ENCODE measurements at places on chromosomes 7 and 10. TPM values are rescaled to one million over a fixed set of nuclear protein-coding genes. Genes with fewer than 3 reads are reported as not detected.

Gene C10orf71
- not detected for total RNA-seq

Gene BET1
- total RNA-seq = 31.8 TPM

Gene NT5C3A
- 22.2 TPM for total RNA-seq

Gene CISD1
- total RNA-seq = 13.2 TPM

Gene VWA2
- 18.7 TPM for total RNA-seq

DNA sequence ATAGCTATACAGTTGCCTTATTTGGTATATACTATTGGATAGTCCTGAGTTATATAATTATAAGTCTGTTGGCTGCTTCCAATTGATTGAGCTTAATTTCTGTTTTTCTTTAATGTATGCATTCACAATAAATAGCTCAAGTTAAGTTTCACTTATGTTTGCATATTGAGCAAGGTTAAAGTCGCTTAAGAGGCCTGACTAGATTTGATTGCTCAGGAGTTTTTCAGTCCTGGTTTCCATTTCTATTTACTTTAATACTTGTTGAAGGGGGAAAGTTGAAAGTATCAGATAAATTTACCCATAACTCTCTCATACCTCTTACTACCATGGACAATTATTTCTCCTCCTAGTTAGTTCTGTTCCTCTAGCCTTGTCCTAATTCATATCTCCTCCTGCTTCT is 294.7 kb downstream of the ARL4A start:
- H3K27me3 ChIP-seq = no peaks in the 10 kb centered on the region
- H3K4me3 ChIP-seq = no peak overlapping the region
- no peaks in the 10 kb centered on the region for H3K4me1 ChIP-seq
- no peaks in the 10 kb centered on the region for H3K36me3 ChIP-seq

- no peaks in the 10 kb centered on the region for H3K36me3 ChIP-seq
- no peak overlapping the region for H3K27ac ChIP-seq
- no peaks in the 10 kb centered on the region for H3K27me3 ChIP-seq
- H3K4me3 ChIP-seq = no peak overlapping the region
- no peaks in the 10 kb centered on the region for H3K4me1 ChIP-seq
Observed at GRCh38 chr10:36886303-36886891, 239.0 kb upstream of the ANKRD30A start.

GRCh38 chr7:142642316-142642715 is 107.0 kb upstream of the PRSS1 start:
- no peak overlapping the region for H3K4me3 ChIP-seq
- no peaks in the 10 kb centered on the region for H3K4me1 ChIP-seq
- no peak overlapping the region for H3K27ac ChIP-seq
- peaks cover 6% of the 10 kb centered on the region for H3K27me3 ChIP-seq
- no peak for DNase-seq
- H3K36me3 ChIP-seq = no peaks in the 10 kb centered on the region

All from breast epithelium (tissue), 4 donors.